ENCODE measurements at places on chromosomes 1 and 21.

- DNase-seq: no peak
Observed at GRCh38 chr1:162088281-162088969, 18.9 kb downstream of the NOS1AP start.

DNA sequence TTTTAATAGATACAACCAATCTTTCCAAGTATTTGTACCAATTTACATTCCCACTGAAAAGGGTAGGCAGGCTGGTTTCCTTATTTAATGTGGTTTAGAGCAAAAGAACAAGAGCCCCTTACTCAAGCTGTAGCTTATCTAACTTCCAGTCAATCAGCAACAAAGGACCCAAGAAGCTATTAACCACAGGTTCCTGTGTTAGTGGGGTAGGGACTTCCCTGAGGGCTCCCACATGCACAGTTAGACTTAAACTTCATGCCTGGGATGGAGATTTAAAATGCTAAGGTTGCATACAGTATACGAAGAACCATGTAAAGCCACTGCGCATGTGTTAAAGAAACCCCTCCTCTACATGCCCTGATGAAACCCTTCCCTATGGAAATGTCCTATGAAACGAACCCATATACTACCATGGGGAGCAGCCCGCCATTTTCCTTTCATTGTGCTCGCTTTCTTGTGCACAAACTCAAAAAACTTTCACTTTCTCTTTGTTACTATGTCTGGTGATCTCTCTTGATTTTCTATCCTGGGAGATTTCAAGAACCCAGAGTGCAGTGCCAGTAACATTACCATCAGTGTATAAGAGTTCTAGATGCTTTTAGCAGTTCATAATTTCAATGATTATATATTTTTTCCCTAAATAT, 23.3 kb upstream of the ST6GALNAC5 start:
- no peak for DNase-seq

DNA sequence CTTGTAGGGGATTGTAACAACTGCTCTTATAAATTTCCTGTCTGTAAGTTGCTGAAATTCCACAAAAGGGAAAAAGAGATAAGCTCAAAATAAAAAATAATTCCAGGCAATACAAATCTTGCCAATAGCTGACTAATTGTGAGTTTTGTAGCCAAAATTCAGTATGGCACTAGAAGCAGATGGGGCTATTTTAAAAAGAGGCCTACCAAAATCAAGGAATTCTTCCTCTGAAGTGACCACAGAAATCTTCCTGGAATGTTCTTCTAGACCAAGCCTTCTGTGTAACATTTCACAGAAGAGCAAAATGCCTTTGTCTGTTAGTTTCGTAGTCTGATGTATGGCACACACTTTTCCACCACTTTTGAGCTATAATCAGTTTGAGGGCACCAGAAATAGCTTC, 127.6 kb downstream of the CYYR1 start:
- DNase-seq: no peak

DNA sequence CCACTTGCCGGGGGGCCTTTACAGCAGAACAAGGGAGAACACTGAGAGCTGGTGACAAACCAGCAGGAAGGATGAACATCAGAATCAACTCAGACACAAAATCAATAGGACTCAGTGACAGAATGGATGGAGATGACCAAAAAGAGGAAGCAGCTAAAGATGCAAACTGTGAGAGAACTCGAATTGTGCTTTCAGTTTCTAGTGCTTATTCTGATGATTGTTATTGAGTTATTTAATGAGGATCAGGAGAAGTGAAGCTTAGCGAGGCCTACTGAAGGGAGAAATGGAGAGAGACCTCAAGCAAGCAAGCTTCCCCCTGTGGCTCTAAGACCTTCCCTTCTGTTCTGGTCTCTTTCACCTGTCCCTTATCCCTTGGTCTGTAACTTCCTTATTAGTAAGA, 30.3 kb upstream of the TMEM125 start:
- no peak for DNase-seq

GRCh38 chr1:196381544-196381943, 226.7 kb downstream of the KCNT2 start:
- DNase-seq: no peak

DNA sequence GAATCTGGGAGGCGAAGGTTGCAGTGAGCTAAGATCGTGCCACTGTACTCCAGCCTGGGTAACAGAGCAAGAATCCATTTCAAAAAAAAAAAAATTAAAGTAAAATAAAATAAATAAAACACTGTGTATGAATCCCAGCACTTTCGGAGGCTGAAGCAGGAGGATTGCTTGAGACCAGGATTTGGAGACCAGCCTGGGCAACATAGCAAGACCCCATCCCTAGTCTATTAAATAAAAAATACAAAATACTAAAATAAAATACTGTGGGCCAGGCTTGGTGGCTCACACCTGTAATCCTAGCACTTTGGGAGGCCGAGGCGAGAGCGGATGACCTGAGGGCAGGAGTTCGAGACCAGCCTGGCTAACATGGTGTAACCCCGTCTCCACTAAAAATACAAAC, 4.2 kb upstream of the BNIPL start:
- DNase-seq: no peak

GRCh38 chr1:232329103-232329813, 300.7 kb downstream of the SIPA1L2 start:
- DNase-seq: no peak

DNA sequence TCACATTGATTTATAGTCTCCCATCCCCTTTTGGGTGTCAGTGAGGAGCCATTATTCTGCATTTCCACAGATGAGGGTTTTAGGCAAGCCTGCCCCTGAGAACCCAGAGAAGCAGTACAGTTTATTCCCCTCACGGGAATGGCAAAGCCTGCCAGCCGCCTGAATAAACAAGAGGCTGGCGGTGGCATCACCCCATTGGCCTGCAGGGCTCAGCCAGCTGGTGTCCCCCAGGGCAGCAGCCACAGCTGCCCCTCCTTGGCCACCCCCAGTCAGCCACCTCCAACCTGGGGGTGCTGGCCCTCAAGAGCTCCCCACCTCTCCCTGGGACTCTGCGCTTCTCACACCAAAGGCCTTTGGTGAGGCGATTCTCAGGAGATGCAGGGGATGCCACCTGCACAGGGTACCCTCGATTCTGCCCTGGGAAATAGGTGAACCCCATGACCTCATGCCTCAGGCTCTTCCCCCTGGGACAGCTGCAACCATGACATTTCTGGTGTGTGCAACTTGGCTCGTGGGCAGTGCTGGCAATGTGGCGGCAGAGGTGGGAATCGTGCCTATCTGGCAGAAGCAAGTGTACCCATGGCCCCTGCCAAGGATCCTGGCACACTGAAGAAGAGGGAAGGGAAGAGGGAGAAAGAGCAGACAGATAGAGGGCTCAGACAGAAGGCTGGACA, 14.0 kb downstream of the OLFML2B start:
- no peak for DNase-seq

- DNase-seq: no peak
Observed at GRCh38 chr1:30425046-30425445, 298.3 kb downstream of the MATN1 start.

GRCh38 chr1:52887483-52887882, 34.1 kb downstream of the ECHDC2 start:
- no peak for DNase-seq

DNA sequence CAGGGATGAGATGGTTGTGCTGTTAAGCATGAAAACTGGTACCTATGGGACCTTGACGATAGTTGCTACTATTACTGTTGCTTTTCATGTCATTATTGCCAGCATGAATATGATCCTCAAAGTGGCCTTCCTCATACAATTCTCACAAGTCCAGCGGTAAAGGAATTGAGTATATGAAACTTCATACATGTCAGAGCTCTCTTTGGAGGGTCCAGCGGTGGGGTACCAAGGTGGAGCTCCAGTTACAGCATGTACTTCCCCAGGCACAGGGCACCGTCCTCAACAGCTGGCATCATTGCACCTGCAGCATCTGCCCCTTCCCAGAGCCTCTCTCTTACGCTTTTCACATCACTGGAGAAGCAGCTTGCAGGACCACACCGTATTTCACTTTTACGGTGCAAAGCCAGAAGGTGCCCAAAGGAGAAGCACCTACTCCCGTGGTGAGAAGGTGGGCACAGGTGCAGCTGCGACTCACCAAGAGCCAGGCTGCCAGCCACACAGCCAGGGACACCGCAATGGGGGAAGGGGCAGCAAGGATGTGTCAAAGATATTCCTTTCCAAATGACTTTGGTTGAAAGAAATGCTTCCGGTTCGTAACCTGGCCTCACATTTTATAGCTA, 166.4 kb upstream of the IRF2BP2 start:
- peak; percentile 54 for DNase-seq

GRCh38 chr1:110896090-110896489, 23.1 kb downstream of the CD53 start:
- no peak for DNase-seq

- no peak for DNase-seq
Observed at GRCh38 chr21:45959182-45959581, 22.4 kb upstream of the COL6A1 start.

- DNase-seq: no peak
Observed at GRCh38 chr1:179190861-179191260, 38.6 kb downstream of the ABL2 start.

GRCh38 chr21:46092811-46093667, 4.9 kb upstream of the COL6A2 start:
- DNase-seq: peak; percentile 37

GRCh38 chr1:3530926-3531818, 76.7 kb downstream of the ARHGEF16 start:
- peak; percentile 97 for DNase-seq

DNA sequence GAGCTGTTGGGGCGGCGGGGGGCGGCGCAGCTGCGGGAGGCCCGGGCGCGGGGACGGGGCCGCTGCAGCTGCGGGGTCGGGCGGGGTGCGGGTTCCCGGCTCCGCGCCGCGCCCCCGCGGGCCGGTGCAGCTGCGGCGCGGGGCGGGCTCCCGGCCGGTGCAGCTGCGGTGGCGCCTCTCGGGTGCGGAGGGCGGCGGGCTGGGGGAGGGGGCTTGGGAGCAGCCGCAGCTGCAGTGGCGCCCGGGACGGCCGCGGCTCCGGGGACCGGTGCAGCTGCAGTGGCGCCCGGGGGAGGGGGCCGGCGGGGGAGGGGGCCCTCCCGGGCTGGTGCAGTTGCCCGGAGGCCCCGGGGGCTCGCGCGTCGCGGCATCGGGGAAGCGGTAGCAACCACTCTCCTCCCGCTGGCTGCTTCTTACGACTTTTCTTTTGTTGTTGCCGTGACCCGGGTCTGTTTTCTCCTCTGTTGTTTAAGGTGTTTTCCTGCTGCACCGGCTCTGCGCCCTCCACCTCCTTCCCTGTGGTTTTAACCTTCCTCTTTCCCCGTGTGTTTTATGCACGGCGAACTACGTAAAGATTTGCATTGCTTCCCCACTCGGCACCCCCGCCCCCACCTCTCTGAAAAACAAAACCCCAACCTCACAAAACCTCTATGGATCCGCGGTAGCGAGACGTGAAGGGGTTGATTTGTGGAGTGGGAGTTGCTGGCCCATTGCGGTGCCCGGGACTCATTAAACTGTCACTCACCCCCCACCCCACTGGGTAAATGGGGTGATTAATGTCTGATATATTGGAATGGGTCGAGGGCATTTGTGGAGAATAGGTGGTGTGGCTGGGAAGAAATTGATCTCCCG, 1.7 kb upstream of the ZBTB18 start:
- DNase-seq: peak; percentile 74

- DNase-seq: no peak
Observed at GRCh38 chr1:147083919-147084272, 88.4 kb downstream of the PRKAB2 start.

DNA sequence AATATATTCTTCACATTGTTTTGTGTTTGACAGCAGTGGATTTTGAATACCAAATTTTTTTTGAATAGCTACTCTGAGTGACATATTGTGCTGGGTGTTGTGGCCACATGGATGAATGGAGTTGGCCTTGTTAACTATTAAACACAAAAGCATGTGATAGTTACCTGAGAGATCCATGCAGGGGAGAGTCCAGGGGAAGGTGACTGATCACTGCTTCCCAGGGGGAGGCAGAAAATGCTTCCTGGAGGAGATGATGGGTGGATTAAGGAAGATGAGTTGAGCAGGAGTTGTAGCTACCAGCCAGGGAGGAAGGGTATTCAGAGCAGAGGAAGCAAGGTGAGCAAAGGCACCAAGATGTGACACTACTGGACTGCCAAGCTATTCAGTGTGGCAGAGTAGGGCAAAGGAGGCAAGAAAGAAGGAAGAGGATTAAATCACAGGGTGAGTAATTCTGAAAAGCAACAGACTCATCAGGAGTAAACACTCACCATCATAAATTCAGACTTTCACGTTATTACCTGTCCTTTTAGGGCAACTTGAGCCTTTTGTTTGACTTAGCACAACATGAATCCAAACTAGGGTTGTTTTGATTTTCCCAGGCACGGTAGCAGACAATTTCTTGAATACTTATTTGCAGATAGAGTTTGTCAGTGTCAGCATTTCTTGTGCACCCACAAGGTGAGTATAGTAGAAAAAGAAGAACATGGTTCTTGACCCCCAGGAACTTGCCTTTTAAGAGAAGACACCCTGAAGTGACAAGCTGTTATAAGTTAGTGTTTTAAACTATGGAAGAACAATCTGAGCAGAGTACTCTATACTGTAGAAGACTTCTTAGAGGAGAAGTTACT, 4.2 kb downstream of the CD46 start:
- DNase-seq: no peak

- DNase-seq: no peak
Observed at GRCh38 chr1:232788235-232788872, 16.9 kb upstream of the MAP10 start.
